Activated CD8-positive, alpha-beta T cell treated with anti-CD3 and anti-CD28 coated beads, Interleukin-2, amount 10 ng/mL, durations not matched to agents 7 days and 5 days (primary cell): ENCODE measurements at places on chromosomes 1 and 21. TPM values are rescaled to one million over a fixed set of nuclear protein-coding genes. Genes with fewer than 3 reads are reported as not detected.

DNA sequence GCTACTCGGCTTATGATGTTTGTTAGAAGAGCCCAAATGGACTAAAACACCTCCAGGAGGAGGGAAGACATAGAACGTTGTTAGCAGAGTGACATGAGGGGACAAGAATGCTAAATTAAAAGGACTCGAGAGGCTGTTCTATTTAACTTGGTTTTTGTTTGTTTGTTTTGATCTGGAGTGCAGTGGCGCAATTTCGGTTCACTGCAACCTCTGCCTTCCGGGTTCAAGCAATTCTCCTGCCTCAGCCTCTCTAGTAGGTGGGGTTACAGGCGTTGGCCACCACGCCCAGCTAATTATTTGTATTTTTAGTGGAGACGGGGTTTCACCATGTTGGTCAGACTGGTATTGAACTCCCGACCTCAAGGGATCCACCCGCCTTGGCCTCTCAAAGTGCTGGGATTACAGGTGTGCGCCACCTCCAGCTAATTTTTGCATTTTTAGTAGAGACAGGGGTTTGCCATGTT, 5.1 kb upstream of the HNRNPU start:
- H3K4me3 ChIP-seq: no peak overlapping the region
- no peak overlapping the region for H3K27ac ChIP-seq
- DNase-seq: no peak
- H3K36me3 ChIP-seq: no peaks in the 10 kb centered on the region
- peaks cover 17% of the 10 kb centered on the region for H3K4me1 ChIP-seq
- H3K27me3 ChIP-seq: no peaks in the 10 kb centered on the region

DNA sequence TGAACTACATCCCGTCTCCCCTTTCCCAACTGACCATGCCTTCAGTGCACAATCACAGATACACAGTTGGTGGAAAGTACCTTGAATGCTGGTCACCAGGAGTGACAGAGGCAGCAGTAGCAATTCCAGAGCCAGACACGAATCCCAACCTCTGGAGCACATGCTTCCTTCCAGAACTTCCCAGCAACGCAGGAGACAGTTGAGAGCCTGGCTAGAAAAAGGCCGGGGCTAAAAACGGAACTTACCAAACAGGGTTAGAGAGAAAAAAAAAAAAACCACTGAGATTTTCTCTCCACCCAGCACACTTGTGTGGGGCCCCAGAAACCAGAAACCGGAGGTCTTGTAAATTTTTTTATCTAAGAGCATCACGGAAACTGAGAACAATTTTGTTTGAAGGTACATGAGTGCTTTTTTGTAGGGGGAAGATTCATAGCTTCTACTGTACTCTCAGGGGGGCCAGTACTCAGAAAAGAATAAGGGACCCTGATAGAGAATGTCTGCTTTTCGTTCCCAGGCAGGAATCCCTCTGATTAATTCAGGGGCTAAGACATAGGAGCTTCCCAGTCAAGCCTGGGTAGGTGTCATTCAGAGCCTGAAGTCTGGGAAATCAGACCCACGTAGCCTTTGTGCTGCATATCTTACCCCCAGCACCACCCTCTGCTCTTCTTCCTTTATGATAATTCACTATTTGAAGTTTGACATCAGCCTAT, at the start of gene CD48:
CD48 (minus strand) TSS at position 221 of the 710 bp plus-strand sequence; CDS start at position 162, 59 bp downstream.
- no peak within 1 kb of the TSS for H3K27ac ChIP-seq
- H3K36me3 ChIP-seq: no peaks in the 10 kb centered on the region
- no peak within 1 kb of the TSS for H3K4me3 ChIP-seq
- H3K27me3 ChIP-seq: no peaks in the 10 kb centered on the region
- DNase-seq: peak; percentile 79
- H3K4me1 ChIP-seq: peaks cover 39% of the 10 kb centered on the region

DNA sequence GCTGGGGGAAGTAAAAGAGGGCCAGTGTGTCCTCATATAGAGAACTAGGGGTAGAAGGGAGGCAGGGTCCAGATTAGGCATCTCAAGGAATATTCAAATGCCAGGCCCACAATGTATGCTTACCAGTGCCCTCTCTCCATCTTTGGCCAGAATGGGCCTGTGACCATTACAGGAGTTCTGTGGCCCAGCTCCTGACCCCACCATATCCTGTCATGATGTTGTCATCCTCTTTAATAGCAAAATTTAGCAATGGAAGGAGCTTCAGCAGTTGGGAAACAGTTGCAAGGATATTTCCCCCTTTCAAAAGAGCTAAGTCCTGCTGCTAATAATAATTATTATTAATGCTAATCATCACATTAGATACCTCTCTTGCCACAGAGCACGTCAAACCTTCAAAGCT, 49.3 kb upstream of the JUN start:
- no peaks in the 10 kb centered on the region for H3K4me1 ChIP-seq
- DNase-seq: no peak
- no peak overlapping the region for H3K4me3 ChIP-seq
- H3K27ac ChIP-seq: no peak overlapping the region
- H3K27me3 ChIP-seq: no peaks in the 10 kb centered on the region
- H3K36me3 ChIP-seq: peaks cover 8% of the 10 kb centered on the region

DNA sequence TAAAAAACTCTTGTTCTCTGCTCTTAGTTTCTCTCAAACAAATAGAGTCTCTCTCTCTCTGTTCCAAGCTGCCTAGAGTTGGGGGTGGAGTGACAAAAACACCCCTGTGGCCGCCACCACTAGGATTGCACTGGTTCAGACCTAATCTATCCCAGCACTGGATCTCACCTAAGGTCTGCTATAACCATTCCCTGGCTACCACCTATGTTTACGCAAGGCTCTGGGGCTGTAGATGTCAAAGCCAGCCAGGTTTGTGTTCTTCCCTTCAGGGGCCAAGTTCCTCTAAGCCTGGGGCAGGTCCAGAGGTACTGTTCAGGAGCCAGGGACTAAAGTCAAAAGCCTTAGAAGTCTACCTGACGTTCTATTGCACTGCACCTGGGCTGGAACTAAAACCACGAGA, 12.8 kb upstream of the CYP2J2 start:
- no peak overlapping the region for H3K4me3 ChIP-seq
- H3K27me3 ChIP-seq: peaks cover 19% of the 10 kb centered on the region
- H3K36me3 ChIP-seq: no peaks in the 10 kb centered on the region
- H3K27ac ChIP-seq: no peak overlapping the region
- no peaks in the 10 kb centered on the region for H3K4me1 ChIP-seq

GRCh38 chr1:168640836-168641235, 64.4 kb downstream of the XCL1 start:
- no peaks in the 10 kb centered on the region for H3K36me3 ChIP-seq
- DNase-seq: no peak
- H3K4me1 ChIP-seq: no peaks in the 10 kb centered on the region
- H3K27me3 ChIP-seq: peaks cover 13% of the 10 kb centered on the region

GRCh38 chr1:177181631-177182291, 11.0 kb downstream of the BRINP2 start:
- no peak overlapping the region for H3K27ac ChIP-seq
- DNase-seq: peak; percentile 54
- peaks cover 11% of the 10 kb centered on the region for H3K27me3 ChIP-seq
- H3K4me1 ChIP-seq: peaks cover 7% of the 10 kb centered on the region

DNA sequence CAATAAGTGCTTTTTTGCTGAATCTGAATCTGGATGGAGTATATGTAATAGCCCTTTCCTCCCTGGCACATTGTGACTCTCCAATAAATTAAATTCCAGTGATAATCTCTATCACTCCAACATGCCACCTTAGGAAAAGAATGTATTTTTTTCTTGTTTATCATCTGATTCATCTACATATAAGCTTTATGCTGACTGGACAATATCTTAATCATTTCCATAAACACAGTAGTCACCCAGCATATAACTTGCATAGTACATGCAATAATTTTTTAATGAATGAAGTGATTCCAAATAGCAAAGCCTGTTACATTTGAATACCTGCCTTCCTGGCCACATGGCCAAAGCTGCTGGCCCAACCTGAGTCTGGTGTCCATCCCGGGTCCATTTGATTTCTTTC, 477.6 kb upstream of the USP24 start:
- no peak overlapping the region for H3K27ac ChIP-seq
- no peaks in the 10 kb centered on the region for H3K36me3 ChIP-seq
- no peaks in the 10 kb centered on the region for H3K27me3 ChIP-seq
- no peak for DNase-seq
- H3K4me3 ChIP-seq: no peak overlapping the region

GRCh38 chr1:244801246-244801645, 34.2 kb upstream of the COX20 start:
- H3K4me3 ChIP-seq: no peak overlapping the region
- peaks cover 5% of the 10 kb centered on the region for H3K27me3 ChIP-seq
- DNase-seq: peak; percentile 65
- no peaks in the 10 kb centered on the region for H3K36me3 ChIP-seq
- peaks cover 5% of the 10 kb centered on the region for H3K4me1 ChIP-seq

- no peaks in the 10 kb centered on the region for H3K27me3 ChIP-seq
- no peaks in the 10 kb centered on the region for H3K4me1 ChIP-seq
- H3K36me3 ChIP-seq: peaks cover 43% of the 10 kb centered on the region
These were observed 55.9 kb downstream of the GON4L start for GRCh38 chr1:155801149-155801548.

DNA sequence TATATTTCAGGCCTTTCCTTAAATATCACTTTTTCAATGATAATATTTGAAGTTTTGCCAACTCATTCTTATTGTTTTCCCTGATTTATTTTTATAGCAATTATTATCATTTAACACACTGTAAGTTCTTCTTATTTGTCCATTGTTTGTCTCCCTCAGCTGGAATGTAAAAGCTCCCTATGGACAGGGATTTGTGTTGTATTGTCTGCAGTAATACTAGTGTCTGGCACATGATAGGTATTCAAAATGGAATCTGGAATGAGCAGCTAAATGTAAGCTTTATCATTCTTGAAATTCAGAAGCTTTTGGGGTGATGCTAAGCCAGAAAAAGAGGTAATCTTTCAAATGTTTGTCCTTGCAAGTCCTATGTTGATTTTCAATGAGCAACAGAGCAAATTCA, 112.1 kb downstream of the NEGR1 start:
- no peaks in the 10 kb centered on the region for H3K36me3 ChIP-seq
- no peak overlapping the region for H3K27ac ChIP-seq
- H3K27me3 ChIP-seq: no peaks in the 10 kb centered on the region
- no peak overlapping the region for H3K4me3 ChIP-seq
- DNase-seq: no peak

DNA sequence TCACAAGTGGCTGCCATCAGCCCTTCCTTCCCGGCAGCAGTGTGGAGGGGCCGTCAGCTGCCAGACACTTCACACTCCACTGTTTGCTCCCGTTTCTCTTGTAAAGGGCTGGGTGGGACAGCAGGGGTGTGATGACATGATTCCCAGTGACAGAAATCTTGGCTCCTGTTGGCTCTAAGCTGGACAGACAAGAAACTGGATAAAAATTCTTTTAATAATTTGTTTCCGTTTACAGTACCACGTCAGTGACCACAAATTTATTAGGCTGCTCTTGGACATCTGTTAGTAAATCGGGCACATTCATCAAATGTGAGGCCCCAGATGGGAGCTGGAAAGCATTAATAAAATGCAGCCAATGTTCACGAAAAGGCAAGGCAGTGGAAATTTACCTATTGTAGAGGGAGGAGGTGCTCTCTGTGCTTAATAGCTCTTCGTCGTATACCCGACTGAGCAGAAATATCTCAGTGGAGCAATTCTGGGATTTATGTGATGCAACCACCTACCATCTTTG, 353.7 kb upstream of the GREM2 start:
- H3K36me3 ChIP-seq: no peaks in the 10 kb centered on the region
- DNase-seq: no peak
- H3K4me1 ChIP-seq: no peaks in the 10 kb centered on the region
- H3K27ac ChIP-seq: no peak overlapping the region
- H3K4me3 ChIP-seq: no peak overlapping the region

DNA sequence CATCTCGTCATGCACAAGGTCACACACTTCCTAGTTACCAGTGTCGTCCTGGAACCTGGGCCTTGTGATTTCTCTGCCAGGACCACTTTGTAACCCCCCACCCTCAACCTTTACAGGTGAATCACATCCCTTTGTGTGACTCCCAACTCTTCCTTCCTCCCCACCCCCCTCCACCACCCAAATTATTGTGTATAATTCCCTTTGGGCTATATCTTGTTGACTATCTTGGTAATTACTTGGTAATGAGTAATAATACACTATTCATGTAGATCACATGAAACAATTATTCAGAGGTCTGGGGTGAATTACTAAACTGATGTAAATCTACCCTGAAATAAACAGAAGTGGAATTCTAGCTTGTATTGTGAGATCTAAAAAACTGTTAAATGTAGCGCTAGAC, 1.7 kb downstream of the KCNK1 start:
- H3K27me3 ChIP-seq: peaks cover 48% of the 10 kb centered on the region
- no peak overlapping the region for H3K27ac ChIP-seq
- H3K4me3 ChIP-seq: no peak overlapping the region
- H3K36me3 ChIP-seq: no peaks in the 10 kb centered on the region
- no peak for DNase-seq
- peaks cover 4% of the 10 kb centered on the region for H3K4me1 ChIP-seq

DNA sequence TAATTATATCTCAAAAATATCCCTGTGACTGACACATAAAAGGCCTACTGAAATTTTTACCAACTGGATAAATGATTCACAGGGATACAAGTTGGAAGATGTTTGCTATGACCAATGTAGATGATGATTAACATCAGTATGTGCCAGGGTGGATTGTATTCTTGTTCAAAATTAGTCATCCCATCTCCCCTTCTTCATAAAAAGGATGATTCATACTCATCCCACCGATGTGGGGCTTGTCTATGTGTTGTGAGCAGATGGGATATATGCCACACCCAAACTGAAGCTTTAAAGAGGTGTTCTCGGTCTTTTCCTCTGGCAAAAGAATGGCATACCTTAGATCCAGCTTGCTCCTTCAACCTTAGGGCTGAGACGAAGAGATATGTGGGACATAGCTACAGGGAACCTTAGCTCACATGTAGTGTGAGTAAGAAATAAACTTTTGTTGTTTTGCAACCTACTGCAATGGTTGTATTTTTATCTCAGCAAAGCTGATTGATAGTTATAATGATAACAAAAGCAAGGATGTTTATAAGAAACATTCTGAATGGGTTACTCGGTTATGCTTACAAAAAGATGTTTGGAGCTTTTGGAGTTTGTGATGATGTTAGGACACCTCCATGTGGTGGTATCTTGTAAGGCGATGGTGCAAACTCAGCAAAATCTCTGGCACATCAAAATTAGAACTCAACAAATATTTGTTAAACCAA, 29.4 kb downstream of the SPATA17 start:
- no peaks in the 10 kb centered on the region for H3K36me3 ChIP-seq
- peaks cover 2% of the 10 kb centered on the region for H3K27me3 ChIP-seq
- no peak for DNase-seq
- H3K27ac ChIP-seq: no peak overlapping the region

Gene SPRR2F
- total RNA-seq: not detected

Gene RSBN1
- 27.3 TPM for total RNA-seq
